ENCODE measurements at places on chromosomes 11 and 22.
A peak's percentile ranks its signal among the peaks of the same experiment; 100 is the strongest.

GRCh38 chr22:47094861-47095330, 332.4 kb downstream of the TBC1D22A start:
- DNase-seq, result no peak

- DNase-seq, result no peak
Measured at GRCh38 chr22:25167834-25168601, 31.6 kb upstream of the CRYBB3 start.

DNA sequence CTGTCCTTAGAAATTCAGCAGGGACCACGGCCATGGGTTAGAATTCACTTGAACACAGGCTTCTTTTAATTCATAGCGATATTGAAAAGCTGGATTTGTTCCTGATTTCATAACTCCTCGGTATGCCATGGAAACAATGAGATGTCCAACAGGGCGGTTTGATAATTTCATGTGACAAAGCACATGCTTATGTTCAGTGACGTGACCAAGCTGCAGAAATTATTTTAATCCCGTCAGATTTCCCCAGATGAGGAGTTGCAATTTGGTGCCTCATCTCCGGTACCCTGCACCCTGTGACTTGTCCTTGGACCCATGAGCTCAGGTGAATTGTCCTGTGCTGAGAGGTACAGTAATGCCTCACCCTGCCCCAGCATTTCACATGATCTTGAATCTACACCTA, 81.7 kb downstream of the C11orf91 start:
- no peak for DNase-seq

DNA sequence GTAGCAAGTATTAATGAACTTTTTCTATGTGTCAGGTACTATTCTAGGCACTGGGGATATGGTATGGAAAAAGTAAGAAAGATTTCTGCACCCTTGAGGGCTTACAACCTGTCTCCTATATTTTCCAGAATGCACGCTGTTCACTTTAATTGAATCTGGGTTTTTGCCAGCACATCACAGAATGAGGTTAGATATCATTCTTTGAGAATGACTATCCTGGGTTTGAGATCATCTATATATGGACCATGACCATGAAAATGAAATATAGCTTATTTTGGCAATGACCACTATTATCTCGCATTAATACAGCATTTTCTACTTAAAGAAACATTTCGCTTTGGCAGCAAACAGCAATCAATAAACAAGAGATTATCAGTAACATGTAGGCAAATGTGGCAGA, 46.9 kb downstream of the C11orf71 start:
- no peak for DNase-seq

- DNase-seq, result no peak
Measured at GRCh38 chr22:22915670-22916035, 28.0 kb downstream of the IGLL5 start.

DNA sequence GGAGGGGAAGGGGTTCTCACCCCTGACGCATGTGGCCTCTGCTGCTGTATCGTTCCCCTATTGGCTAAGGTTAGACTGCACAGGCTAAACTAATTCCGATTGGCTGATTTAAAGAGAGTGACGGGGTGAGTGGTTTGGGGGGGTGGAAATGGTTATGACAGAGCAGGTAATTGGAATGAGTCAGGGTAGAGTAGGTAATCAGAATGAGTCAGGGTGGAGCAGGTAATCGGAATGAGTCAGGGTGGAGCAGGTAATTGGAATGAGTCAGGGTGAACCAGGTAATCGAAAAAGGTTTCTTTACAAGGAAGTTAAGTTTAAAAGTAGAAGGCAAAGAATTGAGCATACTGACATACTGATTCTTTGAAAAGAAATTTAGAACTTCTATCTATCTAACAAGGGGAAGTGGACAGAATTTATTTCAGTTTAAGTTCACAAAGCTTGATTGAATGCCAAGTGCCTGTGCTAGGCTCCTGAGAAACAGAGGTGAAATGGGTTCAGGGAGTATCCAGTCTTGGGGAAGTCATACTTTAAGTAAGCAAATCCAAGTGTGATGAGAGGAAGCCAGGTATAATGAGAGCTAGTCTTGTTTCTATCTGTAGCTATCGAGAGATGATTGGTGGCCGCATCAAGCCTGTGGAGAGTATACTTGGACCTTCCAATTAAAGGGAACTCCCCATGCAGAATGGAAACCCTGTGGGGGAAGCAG, 58.0 kb downstream of the C11orf91 start:
- peak; percentile 10 for DNase-seq

GRCh38 chr11:71251761-71252268, 562 bp downstream of the SHANK2 start:
- no peak for DNase-seq

DNA sequence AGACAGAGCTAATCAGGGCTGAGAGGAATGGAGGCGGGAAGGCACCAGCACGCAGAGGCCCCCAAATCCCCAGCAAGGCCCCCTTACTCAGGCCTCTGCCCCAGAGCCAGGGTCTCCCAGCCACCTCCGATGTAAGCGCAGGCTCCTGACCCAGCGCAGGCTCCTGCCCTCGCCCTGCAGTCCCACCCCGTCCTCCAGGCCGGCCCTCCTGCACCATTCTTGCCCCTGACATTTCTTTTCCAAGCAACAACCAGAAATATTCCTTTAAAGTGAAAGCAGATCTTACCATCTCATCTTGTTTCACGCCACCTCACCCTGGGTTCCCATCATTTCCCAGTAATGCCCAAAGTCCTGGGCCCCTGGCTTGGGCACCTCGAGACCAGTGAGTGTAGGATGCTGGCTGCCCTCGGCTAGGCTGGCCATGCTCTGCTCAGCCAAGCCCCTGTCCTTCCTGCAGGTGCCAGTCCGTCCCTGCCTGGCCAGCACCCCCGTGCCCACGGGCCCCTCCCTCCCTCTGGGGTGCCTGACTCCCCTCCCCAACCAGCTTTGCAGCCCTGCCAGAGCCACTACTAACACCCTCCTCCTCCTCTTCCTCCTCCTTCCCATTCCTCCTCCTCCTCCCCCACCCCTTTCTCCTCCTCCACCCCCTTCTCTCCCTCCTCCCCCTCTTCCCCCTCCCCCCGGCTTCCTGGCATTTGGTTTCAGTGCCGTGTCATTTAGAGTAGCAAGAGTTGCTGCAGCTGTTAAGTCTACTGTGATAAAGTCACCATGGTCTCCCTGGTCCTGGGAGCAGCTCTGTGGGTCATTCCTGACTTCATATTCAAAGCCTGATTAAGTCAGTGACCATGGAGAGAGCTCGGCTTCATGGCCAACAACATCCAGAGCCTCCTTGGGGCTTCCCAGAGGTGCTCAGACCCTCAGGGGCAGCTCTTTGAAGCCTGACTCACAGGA, 78.7 kb downstream of the PIWIL3 start:
- DNase-seq, result no peak

- no peak for DNase-seq
Measured at GRCh38 chr11:9821008-9821752, 157.3 kb downstream of the SWAP70 start.

- DNase-seq, result no peak
Measured at GRCh38 chr22:24153353-24153752, 27.9 kb upstream of the SUSD2 start.

GRCh38 chr11:65806979-65807378, 20.1 kb downstream of the OVOL1 start:
- no peak for DNase-seq

DNA sequence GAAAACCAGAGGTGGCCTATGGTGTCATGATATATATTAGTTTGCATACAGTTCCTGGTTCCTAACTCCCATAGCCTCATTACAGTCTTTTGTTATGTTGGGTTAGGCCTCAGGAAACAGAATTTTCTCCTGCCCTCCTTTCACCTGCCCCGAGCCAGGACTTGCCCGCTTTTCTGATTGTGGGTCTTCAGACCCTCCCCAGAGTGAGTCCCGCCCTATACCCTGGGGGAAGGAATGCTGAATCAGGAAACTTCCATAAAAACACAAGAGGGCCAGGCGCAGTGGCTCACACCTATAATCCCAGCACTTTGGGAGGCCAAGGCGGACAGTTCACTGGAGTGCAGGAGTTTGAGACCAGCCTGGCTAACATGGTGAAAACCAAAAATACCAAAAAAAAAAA, 70.9 kb downstream of the SLC35F2 start:
- no peak for DNase-seq
